Sciatic nerve (tissue), 2 donors: ENCODE measurements at places on chromosomes 12 and 14. TPM values are rescaled to one million over a fixed set of nuclear protein-coding genes. Genes with fewer than 3 reads are reported as not detected.
A peak's percentile ranks its signal among the peaks of the same experiment; 100 is the strongest.

Gene CCDC175
- not detected for total RNA-seq

DNA sequence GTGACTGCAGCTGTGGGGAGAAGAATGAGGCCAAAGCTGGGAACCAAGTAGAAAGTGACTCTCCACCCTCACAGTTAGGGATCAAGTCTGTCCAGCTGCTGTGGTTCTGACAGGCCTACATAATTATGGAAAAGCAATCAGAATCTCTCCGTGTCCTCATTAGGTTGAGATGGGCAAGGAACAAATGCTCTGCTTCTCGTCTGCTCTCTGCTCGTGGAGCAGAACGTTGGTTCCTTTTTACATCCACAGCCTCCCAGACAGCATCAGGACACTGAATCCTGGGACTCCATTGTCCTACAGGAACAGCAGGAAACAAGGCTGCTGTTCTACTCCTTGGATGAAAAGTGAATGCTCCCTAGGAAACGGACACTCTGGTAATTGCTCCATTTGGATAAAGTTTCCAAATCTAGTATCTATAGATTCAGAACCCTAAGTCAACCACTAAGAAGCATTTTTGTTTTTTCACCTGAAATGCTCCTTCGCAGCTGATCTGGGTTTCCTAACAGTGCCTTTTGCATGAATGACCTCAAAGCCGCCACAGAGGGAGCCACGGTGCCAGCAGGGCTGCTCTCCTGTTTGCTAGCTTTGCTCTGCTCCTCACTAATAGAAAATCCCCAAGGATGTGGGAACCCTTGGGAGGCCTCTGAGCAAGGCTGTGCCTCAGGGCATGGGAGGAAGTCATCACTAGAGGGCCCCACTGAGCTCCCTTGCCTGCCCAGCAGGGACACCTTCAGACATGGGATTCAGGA is 102.0 kb downstream of the EGLN3 start:
- DNase-seq, result no peak

GRCh38 chr14:96821501-96821900 is 24.3 kb downstream of the VRK1 start:
- no peak for DNase-seq

DNA sequence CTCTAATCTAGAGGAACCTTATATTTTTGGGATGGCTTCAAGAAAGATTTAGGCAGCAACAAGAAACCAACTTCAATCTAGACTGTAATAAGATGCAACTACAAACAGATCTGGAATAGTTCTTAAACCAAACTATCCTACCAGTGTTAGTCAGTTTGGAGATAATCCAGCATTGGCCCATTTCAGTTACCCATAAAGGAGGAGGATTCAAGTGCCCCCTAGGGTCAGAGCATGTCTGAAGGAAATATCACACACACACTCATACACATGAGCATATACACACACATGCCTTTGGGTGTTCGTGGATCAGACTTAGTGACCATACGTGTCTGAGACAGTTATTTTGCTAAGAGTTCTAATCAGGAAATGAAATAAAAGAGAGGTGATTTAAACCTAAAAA is 261.2 kb downstream of the ADAMTS20 start:
- DNase-seq, result no peak

Gene RESF1
- 65.4 TPM for total RNA-seq

DNA sequence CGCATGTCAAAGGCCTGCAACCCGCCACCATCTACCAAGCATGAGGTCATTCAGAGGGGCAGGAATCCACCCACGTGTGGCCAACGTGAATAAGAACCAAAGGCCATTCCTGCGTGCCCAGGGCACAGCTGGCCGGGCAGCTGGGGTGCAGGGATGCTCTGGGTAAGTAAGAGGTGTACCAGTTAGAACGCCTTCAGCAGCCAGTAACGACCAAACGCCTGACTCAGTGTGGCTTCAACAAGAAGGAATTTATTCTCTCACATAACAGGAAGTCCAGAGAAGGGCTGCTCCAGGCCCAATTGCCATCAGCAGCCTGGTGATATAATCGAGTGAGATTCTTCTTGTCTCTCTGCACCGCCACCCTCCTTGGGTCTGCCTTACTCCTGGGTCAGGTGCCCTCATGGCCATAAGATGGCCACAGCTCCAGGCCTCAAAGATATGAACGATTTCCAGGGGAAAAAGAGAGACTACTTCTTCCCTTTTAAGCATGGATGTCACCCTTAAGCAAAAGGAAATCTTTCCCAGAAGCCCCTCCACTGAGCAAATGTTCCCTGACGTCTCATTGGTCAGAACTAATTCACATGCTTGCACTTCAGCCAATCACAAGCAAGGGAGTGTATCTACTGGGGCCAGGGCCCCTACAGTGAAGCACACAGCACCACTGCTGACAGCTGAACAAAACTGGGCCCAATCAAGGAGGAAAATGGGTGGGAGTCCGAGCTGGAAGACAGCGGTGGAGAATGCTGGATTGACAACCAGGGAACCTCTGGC is 7.3 kb downstream of the TTC7B start:
- no peak for DNase-seq

Gene MAP1LC3B2
- 4.4 TPM for total RNA-seq

DNA sequence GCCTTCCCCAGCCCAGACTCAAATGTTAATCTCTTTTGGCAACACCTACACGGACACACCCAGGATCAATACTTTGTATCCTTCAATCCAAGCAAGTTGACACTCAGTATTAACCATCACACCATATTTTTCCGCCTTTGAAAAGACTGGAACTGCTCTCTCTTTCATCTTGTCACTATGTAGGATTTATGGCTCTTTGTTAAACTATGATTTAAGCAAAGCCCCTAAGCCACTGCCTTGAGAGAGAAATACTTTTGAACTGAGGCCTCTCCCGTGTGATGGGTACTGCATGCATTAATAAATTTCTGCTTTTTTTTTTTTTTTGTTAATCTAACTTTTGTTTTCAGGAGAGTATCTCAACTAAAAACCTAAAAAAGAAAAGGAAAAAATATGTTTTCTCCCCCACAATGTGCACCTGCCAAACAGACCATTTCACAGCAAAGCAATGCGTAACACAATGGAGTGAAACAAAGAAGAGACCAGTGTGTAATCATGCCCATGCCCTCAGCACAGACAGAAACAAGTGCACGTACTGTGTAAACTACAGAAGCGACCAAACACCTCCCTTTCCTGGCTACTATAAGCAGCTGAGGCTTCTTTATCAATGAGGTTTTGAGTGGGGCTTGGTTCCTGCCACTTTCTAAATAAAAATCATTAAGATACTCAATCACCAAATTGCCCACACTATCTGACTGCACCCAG is 28.3 kb upstream of the ETFBKMT start:
- DNase-seq, result no peak

DNA sequence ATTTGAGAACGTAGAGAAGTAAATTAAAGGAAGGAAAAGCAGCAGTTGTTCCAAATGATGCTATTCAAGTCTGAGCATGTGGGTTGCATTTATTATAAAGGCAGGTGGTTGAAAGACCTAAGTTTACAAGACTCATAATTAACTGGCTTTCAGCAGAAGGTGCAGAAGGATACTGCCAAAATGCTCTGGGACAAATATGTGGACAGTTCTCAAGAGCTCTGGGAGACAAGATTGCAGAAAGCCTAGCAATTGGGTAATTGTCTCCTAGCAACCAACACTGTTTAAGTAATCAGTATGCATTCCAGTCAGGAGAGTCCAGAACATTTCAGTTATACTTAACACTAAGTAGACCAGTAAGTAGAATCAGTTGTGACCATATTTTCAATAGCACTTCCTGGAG is 131.5 kb downstream of the GPR135 start:
- DNase-seq, result no peak

GRCh38 chr12:56521209-56521589 is 421 bp upstream of the RBMS2 start:
- no peak for DNase-seq

DNA sequence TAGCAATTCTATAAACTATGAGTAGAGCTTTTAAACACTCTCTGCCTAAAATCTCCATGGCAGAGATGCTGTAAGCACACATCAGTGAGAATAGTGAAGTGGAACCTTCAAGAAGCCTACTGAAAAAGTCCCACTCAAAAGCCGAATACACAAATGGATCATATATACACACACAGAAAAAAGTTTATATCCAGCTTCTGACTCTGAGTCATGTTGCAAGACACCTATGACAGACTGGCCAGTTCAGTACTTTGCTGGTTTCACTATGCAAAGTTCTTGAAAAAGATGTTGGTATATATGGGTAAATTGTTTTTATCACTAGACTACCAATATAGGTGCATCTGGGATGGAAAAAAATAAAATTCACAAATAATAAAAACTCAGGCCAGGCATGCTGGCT is 126.1 kb downstream of the KCNK10 start:
- no peak for DNase-seq

- no peak for DNase-seq
Measured at GRCh38 chr12:17020765-17021164, 414.8 kb upstream of the LMO3 start.

Gene FOXG1
- total RNA-seq, result 0.09 TPM

- no peak for DNase-seq
Measured at GRCh38 chr12:15708396-15709076, 80.7 kb downstream of the EPS8 start.

- DNase-seq, result peak; percentile 38
Measured at GRCh38 chr14:69318241-69318640, 58.3 kb downstream of the GALNT16 start.

GRCh38 chr12:116759783-116760621 is 21.9 kb downstream of the RNFT2 start:
- no peak for DNase-seq

DNA sequence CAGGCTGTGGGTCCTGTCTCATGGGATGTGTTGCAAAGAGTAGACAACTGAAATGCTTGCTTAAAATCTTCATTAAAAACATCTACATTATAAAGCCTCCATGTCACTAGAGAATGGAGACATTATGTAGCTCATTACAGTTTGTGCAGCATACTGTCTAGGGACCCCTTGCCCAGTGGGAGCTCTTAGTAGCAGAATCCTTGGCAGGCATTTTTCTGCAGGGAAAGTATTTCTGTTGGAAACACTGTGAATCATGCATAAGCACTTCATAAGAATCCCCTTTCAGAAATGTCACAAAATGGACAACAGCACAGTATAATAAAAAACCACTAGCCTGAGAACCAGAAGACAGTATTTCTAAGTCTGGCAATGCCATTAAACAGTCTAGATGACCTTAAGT is 174.3 kb downstream of the MGAT4C start:
- no peak for DNase-seq

- DNase-seq, result no peak
Measured at GRCh38 chr12:131910302-131911027, 16.0 kb downstream of the ULK1 start.

Gene MORN3
- 0.49 TPM for total RNA-seq

Gene FAR2
- 8.6 TPM for total RNA-seq

- no peak for DNase-seq
Measured at GRCh38 chr12:30169839-30170591, 386.3 kb upstream of the TMTC1 start.

DNA sequence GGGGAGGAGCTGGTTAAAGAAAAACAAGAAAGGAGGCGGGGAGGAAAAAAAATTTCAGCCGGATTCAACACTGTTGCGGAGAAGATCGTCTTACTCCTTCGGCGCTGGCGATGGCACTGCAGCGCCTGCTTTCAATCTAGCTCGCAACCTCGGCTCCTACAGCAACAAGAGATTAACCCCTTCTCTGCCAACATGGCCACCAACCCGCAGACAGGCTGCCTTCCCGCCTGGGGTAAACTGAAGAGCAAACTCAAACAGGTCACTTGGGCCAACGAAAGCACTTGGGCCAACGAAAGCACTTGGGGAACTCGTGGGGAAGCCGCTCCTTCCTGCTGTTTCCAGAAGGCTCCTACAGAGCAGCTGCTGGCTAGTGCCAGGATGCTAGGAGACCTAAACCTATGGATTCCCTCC is 73.7 kb downstream of the CIT start:
- peak; percentile 62 for DNase-seq

Gene ZCCHC8
- 27.1 TPM for total RNA-seq

Gene HOXC12
- total RNA-seq, result 0.22 TPM

GRCh38 chr12:12689647-12690300 is 6.2 kb downstream of the GPR19 start:
- DNase-seq, result no peak

- DNase-seq, result no peak
Measured at GRCh38 chr12:19021646-19022045, 107.9 kb upstream of the PLEKHA5 start.

DNA sequence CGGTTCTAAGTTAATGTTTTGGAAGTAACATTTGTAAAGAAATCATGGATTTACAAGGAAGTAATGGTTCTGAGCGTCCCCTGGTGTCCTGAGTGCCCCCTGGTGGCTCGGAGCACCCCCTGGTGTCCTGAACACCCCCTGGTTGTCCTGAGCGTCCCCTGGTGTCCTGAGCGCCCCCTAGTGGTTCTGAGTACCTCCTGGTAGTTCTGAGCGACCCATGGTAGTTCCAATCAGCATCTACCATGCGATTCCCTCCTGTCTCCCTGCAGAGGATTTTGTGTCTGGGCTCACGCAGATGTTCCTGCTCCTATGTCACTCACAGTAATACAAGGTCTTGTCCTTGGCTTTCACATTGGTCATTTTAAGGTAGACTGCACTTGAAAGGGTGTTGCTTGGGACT is 1352.9 kb downstream of the TMEM121 start:
- DNase-seq, result no peak

DNA sequence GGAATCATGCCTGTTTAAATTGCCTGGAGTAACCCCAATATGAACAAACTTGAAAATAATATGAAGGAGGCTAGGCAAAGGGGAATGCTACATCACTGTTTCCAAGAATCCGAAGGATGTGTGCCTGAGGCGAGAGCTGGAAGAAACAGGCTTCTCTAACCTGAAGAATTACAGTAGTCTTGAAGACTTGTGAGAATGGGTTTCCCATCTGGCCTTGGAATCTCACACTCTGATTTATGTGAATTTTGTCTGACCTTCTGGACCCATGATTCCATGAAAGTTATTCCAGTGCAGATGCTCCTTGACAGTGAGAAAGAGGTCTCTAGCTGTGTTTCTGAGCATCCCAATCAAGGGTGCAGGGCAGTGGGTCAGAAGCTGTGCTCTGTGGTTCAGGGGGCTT is 122.1 kb upstream of the PARP11 start:
- no peak for DNase-seq

DNA sequence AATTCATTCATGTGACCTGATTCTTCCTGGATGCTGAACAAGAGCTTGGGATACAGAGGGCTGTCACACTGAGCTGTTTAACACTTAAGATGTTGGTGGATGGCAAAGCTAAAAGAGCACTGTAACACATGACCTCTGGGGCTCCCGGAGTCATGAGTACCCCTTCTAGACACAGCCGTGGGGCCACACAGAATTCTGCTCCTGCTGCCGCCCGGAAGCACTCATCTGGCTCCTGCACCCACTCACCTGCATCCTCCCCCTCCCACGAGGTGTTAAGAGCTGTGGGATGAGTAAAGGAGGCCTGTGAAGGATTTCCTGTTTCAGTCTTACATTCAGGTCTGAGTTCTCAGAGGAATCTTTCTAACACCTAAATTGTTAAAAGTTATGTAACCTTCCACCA is 78.0 kb upstream of the SSTR1 start:
- DNase-seq, result no peak

GRCh38 chr14:44741431-44741830 is 220.3 kb downstream of the KLHL28 start:
- DNase-seq, result no peak

DNA sequence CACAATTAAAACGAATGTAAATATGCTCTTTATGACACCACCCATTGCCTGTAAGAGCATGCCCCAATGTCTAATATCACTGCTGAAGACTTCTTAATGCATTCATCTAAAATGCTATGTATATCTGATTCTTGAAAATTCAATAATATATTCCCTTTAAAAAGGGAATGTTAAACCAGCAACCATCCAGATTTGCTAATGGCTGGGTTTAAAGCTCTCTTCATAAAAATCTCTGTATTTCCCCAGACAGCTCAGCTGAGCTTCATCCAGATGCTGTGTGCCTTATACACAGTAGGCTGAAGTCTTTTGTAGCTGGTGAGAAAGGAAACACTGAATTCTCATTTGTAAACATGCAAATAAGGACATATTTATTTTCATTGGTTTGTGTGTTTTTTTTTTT is at the start of gene TAS2R14:
TAS2R14 (minus strand) TSS at position 101 of the 400 bp plus-strand sequence; CDS start at position 45, 56 bp downstream.
- no peak for DNase-seq
